Caki2 (cell line): ENCODE measurements at places on chromosomes 6 and 20. TPM values are rescaled to one million over a fixed set of nuclear protein-coding genes. Genes with fewer than 3 reads are reported as not detected.

DNA sequence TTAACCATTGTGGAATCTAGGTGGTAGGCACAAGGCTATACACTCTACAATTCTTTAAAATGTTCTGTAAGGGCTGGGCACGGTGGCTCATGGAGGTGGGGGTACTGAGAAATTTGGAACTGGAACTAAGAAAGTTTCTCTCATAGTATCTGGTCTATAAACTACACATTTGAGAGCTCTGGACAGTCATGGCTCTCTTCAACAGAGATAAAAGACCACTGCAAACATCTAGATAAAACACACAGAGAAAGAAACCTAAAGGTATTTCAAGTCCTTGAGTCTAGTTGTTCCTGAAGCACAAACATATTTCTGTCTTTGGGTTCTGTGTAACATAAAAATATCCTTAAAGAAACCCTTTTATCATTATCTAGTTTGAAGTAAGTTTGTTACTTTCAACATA lies 35.2 kb downstream of the ILRUN start:
- DNase-seq: no peak

The TMEM200A gene
- not detected in 2 replicates for total RNA-seq

DNA sequence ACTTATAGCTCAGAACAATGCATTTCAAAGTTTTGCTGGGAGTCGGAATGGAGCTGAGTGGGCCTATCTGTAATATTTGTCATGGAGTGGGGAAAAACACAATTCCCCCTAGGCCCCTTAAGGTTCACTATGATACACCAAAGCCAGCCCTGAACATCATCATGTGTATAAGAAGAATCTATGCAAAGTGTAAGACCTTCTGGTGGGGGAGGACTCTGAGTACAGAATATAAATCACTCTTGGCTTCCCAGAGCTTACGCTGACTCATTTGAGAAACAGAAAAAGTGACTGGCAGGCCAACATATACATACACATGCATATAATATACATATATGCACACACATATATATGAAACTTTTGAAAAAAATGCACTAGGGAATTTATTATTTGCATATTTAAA lies 54.1 kb upstream of the UBR2 start:
- no peak for DNase-seq

DNA sequence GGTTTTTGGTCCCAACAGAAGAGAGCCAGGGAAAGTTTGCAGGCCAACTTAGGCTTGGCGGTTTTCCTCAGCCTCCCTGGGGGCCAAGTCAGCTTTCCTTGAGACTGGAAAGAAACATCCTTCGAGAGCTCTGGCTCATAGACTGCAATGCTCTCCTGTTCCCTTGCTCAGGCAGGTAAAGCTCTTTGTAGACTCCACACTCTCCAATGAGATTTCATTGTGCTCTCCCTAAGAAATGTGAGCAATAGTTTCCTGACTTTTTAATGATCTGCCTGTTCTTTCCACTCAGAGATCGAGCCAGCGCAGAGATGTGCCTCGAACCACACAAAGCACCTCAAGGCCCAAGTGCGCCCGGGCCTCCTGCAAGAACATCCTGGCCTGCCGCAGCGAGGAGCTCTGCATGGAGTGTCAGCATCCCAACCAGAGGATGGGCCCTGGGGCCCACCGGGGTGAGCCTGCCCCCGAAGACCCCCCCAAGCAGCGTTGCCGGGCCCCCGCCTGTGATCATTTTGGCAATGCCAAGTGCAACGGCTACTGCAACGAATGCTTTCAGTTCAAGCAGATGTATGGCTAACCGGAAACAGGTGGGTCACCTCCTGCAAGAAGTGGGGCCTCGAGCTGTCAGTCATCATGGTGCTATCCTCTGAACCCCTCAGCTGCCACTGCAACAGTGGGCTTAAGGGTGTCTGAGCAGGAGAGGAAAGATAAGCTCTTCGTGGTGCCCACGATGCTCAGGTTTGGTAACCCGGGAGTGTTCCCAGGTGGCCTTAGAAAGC lies 13.9 kb downstream of the TNFAIP3 start:
- no peak for DNase-seq

- DNase-seq: no peak
Observed at GRCh38 chr6:113137426-113137825, 719.7 kb upstream of the MARCKS start.

GRCh38 chr20:47524015-47524784 lies 22.5 kb downstream of the NCOA3 start:
- DNase-seq: no peak

The MTG2 gene
- total RNA-seq: 21.8 and 31.6 TPM in 2 replicates

DNA sequence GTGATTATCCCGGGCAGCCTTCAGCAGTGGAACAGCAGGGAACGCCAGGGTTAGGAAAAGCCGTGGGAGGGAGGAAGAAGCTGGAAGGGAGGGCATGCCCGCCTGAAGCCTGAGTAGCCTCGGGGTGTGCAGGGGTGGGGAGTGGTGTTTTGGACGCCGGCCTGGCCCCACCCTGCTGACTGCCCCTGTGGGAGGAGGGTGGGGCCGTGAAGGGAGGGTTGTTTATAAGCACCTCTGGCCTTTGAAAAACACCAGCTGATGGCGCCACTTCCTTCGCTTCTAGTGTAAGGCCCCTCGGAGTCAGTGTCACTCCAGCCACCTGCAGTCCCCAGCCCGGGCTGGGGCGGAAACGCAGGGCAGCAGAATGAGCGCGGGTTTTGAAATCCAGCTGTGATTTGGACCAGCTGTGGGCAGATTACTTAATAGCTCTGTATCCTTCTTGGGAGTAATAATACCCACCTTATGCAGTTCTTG lies 52.8 kb upstream of the BMP6 start:
- no peak for DNase-seq

DNA sequence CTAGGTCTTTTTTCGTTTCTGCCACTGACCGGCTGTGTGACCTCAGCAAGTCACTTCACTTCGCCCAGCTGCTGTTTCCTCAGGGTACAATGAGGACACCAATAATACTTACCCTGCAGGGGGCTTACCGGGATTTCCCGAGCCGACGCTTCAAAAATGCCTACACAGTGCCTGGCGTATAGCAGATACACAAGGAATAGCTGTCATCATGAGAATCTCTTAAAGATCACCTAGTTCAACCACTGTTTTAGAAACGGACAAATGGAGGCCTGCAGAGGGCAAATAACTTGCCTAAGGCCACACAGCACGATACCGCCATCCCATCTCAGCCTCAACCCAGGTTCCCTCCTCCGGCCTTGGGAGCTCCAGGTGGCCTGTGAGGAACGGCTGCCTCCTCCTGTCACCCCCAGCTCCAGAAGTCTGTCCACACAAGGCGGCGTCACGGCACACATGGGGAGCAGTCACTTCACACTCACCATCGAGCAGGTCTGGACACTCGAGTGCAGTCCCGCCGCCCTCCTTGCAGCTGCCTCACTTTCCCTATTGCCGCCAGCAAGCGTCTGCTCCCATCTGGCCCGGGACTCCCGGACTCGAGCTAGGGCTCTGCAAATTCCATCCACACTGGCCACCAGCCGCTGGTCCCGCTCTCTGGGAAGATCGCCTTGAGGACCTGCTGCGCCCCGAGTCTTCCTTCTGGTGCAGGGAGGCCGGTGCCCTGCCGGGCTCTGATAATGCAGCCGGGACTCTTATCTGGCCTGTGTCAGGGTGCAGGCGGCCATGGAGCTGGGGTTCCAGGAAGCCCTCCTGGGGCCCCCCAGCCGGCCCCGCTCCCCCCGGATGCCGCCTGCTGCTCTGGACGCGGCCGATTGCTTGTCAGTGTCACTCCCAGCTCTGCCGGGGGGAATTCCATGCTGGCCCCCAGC lies at the start of gene RIPOR3:
Gene RIPOR3, minus strand, starts transcription at position 893 of the 923 bp plus-strand sequence. Its CDS starts 414 bp downstream, at position 479.
- DNase-seq: no peak

The C20orf141 gene
- total RNA-seq: not detected in 2 replicates

DNA sequence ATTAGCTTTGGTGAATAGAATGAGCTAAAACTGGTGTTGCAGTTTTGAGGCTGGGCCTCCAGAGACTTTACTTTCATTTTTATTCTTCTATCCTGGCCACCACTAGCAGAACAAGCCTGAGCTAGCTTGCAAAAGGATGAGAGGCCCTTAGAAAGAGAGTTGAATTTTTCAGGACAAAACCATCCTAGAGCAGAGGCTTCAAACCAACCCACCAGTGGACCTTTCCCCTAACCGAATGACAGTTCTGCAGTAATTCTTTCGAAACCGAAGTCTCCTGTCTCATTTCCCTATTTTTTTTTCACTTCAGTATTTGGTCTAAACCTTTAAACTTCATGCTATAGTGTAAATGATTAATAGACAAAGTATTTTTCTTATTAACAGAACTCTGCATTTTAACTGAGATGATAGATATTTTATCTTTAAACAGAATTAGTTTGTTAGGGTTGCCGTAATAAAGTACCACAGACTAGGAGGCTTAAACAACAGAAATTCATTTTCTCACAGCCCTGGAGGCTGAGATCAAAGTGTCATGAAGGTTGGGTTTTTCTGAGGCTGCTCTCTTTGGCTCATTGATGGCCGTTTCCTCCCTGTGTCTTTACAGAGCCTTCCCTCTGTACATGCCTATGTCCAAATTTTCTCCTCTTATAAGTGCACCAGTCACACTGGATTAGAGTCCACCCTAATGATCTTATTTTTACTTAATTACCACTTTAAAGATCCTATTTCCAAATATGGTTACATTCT lies 80.6 kb upstream of the PAK5 start:
- no peak for DNase-seq

DNA sequence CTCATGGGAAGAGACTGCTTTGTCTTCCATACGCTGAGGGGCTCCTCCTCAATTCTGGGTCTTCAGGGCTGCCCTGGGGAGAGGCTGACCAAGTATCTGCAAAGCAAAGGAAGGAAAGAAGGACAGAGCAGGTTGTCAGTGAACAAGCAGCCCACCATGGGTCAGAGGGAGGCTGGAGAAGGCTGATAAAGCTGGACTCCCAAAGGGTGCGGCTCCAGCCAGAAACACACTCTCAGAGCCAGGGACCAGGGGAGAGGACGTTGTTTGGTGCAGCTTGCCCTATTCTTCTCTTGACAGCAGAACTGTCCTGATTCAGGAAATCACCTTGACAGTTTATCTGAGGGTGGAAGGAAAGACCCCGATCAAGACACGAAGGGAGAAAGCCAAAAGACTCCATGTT lies 10.4 kb upstream of the CTCFL start:
- DNase-seq: no peak

The ZNF334 gene
- 0.24 TPM in 1 of 2 replicates, not detected in the other for total RNA-seq

GRCh38 chr20:59235226-59235625 lies 65.2 kb upstream of the EDN3 start:
- DNase-seq: no peak

DNA sequence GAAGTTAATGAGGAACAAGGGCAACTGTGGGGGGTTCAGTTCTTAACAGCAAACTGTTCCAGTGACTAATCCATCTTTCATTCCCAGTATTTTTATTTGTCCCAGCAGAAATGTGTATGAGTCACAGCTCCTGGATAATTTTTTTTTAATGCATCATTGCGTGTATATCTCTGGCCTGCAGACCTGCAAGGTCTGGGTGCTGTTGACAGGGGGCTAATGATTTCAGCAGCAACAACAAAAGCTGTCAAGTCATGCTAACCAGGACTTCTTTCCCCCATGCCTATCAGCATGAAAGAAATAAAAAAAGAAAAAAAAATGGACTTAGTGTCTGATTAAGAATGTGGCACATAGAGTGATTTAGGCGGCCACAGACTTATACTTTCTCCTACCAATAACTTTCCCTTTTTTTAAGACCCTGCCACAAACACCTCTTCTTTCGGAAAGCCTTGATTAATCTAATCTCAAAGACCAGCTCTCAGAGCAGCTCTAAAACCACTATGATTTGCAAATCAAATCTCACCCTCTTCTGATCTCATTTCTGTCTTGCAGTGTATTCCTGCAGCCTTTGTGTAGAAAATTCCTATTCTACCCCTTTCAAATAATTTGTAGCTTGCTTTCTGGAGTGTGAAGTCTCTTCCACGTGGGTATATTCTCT lies 14.2 kb upstream of the PREX1 start:
- DNase-seq: peak; percentile 97

- DNase-seq: no peak
Observed at GRCh38 chr6:90758741-90759140, 171.9 kb upstream of the MAP3K7 start.

DNA sequence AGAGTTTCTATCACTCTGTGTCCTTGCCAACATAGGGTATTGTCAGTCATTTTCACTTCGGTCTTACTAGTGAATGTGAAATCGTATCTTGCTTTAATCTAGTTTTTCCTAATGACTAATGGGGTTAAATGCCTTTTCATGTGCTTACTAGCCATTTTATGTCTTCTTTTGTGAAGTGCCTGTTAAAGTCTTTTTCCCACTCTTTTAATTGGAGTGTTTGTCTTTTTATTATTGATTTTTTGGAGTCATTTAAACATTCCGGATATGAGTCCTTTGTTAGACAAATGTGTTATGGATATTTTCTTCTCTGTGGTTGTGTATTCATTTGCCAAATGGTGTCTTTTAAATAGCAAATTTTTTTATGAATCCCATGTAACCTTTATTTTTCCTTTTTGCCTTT lies 194.6 kb downstream of the CDH26 start:
- no peak for DNase-seq

- DNase-seq: no peak
Observed at GRCh38 chr6:41239467-41240159, 11.5 kb downstream of the TREML4 start.

DNA sequence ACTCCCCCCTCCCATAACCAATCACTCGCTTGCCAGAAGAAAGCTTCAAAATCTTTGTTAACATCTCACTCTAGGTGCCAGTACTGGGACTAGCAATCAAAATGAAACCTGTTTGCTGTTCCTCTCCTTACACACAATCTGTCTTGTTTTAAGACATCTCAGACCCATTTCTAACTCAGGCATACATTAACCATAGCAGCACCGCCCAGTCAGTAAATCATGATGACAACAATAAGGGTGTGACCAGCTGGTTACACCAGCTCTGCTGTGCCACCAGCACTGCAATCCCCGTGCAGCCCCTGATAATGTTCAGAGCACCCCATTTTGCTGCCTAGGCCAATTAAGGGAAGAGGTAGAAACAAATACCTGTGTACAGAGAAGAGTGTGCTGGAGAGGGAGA lies 185.2 kb upstream of the TAB2 start:
- peak; percentile 22 for DNase-seq

GRCh38 chr20:17169585-17170136 lies 57.2 kb upstream of the PCSK2 start:
- no peak for DNase-seq

GRCh38 chr20:32828029-32828680 lies 8.4 kb downstream of the MAPRE1 start:
- DNase-seq: no peak

DNA sequence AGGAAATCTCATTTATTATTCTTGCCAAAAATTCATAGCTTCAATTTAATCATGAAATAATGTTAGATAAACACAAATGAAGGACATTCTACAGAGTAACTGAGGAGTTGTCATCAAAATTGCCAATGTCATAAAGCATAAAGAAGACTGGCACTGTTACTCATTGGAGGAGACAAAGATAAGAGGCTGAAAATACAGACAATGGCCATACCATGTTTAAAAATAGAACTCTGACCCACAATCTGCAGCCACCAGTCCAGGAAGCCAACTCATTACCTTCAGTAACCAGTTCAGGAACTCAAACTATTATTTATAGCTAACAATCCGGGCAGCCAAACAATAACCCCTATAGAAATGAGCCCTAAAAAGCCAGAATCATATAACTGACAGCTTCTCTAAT lies 795.6 kb downstream of the TENT5A start:
- DNase-seq: no peak

The EDN3 gene
- not detected in 2 replicates for total RNA-seq

The TREML2 gene
- not detected in 2 replicates for total RNA-seq

GRCh38 chr6:21005816-21006570 lies 471.7 kb downstream of the CDKAL1 start:
- DNase-seq: peak; percentile 94

The KIF6 gene
- total RNA-seq: not detected in 2 replicates
